ENCODE measurements at places on chromosomes 2 and 18.

- no peak for DNase-seq
These were observed 28.2 kb downstream of the LPIN1 start for GRCh38 chr2:11774600-11774999.

DNA sequence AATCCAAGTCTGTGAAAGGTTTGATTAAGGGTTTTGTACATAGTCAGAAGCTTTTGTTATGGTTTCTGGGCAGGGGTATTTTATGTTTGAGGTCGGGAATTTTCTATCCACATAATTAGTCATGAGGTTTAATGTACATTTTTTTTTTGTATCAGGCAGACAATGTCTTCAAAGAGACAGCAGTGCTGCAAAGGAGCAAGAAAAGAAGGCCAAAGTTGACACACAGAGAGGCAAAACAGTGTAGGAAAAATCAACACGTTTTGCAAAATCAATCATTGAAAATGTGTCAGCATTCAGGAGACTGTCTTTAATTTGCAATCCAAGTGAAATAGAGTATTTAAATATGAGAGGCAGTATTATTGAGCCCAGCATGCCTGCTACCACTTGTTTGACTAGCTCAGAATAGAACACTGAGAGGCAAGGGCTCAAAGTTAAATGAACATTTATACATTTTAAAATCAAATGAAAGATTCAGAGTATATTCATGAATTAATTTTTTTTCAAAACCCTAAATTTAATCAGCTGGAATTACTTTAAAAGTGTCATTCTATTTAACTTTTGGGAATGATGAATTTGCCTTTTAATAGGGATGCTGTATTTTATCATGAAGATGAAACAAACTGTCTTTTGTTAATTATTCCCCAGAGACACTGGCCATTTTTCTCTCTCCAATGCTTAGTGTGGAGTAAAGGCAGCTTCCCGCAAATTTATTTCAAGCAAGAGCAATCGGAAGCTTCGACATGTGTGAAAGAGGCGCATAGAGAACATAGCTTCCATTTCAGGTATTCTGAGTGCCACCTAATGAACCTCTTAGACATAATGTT lies 11.3 kb downstream of the VRK2 start:
- no peak for DNase-seq

DNA sequence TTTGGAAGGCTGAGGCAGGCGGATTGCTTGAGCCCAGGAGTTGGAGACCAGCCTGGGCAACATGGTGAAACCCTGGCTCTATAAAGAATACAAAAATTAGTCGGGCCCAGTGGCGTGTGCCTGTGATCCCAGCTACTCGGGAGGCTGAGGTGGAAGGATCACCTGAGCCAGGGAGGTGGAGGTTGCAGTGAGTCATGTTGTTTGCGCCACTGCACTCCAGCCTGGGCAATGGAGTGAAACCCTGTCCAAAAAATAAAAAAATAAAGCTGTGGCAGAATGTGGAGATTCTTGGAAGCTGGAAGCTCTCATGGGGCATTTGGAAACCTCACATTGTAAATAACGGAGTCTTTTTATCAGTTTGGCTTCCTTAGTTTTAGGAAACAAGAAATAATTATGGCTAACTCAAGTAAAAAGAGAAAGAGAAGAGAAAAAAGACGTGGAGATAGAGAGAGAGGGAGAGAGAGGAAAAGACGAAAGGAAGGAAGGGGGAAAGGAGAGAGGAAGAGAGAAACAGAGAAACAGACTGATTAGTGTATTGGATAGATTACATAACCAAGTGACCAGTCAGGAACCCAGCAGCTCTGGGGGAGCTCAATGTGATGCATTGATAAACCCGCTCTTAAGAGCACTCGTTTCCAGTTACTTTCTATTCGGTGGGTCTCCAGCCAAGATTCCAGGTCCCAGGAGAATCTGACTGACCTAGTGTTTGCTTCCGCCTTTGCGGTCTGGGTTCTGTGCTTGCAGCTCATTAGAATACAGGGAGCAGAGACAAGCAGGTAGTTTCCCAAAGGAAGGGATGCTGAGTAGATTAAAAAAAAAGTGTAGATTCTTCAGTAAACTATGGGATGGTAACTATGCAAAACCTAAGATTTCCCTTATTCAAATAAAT lies 1.1 kb upstream of the SPAST start:
- no peak for DNase-seq

- DNase-seq = no peak
These were observed 127.2 kb downstream of the CTNNA2 start for GRCh38 chr2:79640001-79640400.

GRCh38 chr2:120477831-120478481 lies 132.0 kb downstream of the INHBB start:
- DNase-seq = no peak

GRCh38 chr2:5098286-5098685 lies 593.9 kb upstream of the SOX11 start:
- no peak for DNase-seq
